Activated CD4-positive, alpha-beta T cell treated with anti-CD3 and anti-CD28 coated beads, Interleukin-2, amount 10 ng/mL, durations not matched to agents 7 days and 5 days (primary cell): ENCODE measurements at places on chromosomes 12 and 14. TPM values are rescaled to one million over a fixed set of nuclear protein-coding genes. Genes with fewer than 3 reads are reported as not detected.
A peak's percentile ranks its signal among the peaks of the same experiment; 100 is the strongest.

DNA sequence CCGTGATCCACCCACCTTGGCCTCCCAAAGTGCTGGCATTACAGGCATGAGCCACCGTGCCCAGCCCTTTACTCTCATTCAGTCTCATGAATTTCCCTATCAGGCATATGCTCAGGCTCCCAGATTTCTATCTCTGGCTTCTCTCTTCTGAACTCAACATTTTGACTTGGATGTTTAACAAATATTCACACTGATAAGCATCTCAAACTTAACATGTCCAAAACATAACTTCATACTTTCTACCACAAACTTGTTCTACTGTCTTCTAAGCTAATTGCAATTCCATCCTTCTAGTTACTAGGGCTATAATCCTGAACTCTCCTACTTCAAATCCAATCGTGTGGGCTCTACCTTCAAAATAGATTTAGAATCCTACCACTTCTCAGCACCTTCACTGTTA, 73.9 kb upstream of the PAWR start:
- DNase-seq = no peak

Gene C1R
- 2.2 TPM for total RNA-seq

DNA sequence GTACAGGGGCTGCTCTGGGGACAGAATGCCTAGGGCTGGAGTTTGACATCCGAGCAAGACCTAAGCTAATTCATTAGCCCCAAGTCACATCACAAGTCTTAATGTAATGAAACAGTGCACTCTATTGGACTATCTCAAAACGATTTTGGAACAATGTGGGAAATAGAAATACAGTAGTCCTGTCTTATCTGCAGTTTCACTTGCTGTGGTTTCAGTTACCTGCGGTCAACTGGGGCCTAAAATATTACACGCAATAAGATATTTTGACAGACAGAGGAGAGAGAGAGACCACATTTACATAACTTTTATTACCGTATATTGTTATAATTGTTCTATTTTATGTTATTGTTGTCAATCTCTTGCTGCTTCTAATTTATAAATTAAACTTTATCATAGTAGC, 21.1 kb downstream of the MOAP1 start:
- DNase-seq = no peak

DNA sequence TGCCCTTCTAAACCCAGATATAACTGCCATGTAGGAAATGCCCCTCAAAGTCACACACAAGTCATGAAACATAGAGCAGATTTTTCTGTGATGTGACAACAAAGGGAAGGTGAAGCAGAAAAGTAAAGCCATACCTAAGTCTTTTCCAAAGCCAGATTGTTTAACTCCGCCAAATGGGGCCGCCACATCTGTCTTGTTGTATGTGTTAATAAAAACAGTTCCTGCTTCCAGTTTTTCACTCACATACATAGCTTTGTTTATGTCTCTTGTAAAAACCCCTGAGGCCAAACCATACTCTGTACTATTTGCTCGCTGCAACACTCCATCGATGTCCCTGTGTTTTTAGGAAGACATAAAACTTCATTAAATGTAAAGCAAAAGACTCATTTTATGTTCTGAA, 40.3 kb downstream of the NOPCHAP1 start:
- no peak for DNase-seq

GRCh38 chr14:75049731-75050201, 1.5 kb downstream of the MLH3 start:
- no peak for DNase-seq

- DNase-seq = peak; percentile 87
Observed at GRCh38 chr12:47990351-47991105, 13.7 kb downstream of the COL2A1 start.

GRCh38 chr14:35336494-35337268, 44.5 kb downstream of the PSMA6 start:
- DNase-seq = no peak

Gene NANOG
- total RNA-seq = not detected

Gene IFNG-AS1
- total RNA-seq = not detected

Gene CLEC2A
- not detected for total RNA-seq

Gene SOX5
- total RNA-seq = not detected

DNA sequence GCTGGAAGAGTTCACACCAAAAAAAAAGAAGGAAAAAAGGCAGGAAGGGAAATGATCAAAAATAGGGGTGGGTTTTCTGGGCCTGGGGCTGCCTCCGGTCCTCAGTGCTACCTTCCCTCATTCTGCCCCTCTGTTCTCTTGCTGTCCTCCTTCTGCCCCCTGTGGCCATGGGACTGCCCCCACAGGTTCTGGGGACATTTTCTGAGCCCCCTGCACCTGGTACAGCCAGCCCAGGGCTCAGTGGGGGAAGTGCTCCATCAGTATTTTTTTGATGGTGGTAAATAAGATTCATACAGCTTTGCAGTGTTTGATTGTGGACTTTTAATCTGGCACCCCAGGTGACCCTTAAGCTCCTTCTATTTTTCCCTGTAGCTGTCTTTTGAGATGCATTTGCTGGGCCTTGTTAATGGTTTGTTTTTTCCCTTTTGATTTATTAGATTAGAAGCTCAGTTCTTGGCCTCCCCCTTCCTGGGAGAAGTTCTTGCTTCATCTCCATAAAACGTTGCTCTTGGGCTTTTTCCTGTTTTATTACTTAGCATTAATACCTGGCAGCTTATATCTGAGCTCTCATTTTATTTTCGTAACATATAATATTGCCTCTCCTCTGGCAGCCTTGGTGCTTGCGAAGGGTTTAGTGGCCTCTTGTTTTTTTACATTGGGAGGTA, 43.1 kb downstream of the CHST11 start:
- no peak for DNase-seq

Gene RHOJ
- total RNA-seq = not detected

GRCh38 chr14:77309131-77309530, 11.6 kb downstream of the POMT2 start:
- no peak for DNase-seq

GRCh38 chr12:104143002-104143401, 5.0 kb upstream of the NFYB start:
- no peak for DNase-seq

GRCh38 chr12:52703424-52703823, at the start of gene KRT77:
KRT77 (minus strand) TSS chr12:52703524; CDS start chr12:52703434, 90 bp downstream.
- no peak for DNase-seq

GRCh38 chr14:22255017-22255950, 333.7 kb downstream of the DAD1 start:
- DNase-seq = no peak

GRCh38 chr14:59199614-59200013, 11.1 kb downstream of the DAAM1 start:
- DNase-seq = no peak

GRCh38 chr12:13851828-13852227, 129.6 kb downstream of the GRIN2B start:
- no peak for DNase-seq
